ENCODE measurements at places on chromosomes 13 and 19. TPM values are rescaled to one million over a fixed set of nuclear protein-coding genes. Genes with fewer than 3 reads are reported as not detected.

RBM42 gene
- 41.0 TPM for total RNA-seq

TMEM272 gene
- not detected for total RNA-seq

URAD gene
- total RNA-seq = not detected

CPAMD8 gene
- 0.64 TPM for total RNA-seq

LGALS14 gene
- not detected for total RNA-seq

SYCN gene
- total RNA-seq = not detected

FCAR gene
- total RNA-seq = not detected

COMP gene
- under 0.01 TPM for total RNA-seq

PAN3 gene
- 19.9 TPM for total RNA-seq

ZNF85 gene
- total RNA-seq = 5.5 TPM

APC2 gene
- total RNA-seq = 0.32 TPM

RASAL3 gene
- total RNA-seq = not detected

HAUS5 gene
- 6.8 TPM for total RNA-seq

LYPD5 gene
- total RNA-seq = 0.43 TPM

PRRG2 gene
- 0.43 TPM for total RNA-seq

FBN3 gene
- total RNA-seq = not detected

GRCh38 chr19:38564981-38565690, 52.6 kb downstream of the MAP4K1 start:
- no peak for DNase-seq

- no peak for DNase-seq
These were observed 607 bp downstream of the ANGPTL8 start for GRCh38 chr19:11240008-11240444.

GRCh38 chr19:52171321-52172169, at the start of gene ZNF836:
ZNF836 (minus strand) TSS chr19:52171621; CDS start chr19:52168072, 3,549 bp downstream.
- DNase-seq = peak; percentile 70

DNA sequence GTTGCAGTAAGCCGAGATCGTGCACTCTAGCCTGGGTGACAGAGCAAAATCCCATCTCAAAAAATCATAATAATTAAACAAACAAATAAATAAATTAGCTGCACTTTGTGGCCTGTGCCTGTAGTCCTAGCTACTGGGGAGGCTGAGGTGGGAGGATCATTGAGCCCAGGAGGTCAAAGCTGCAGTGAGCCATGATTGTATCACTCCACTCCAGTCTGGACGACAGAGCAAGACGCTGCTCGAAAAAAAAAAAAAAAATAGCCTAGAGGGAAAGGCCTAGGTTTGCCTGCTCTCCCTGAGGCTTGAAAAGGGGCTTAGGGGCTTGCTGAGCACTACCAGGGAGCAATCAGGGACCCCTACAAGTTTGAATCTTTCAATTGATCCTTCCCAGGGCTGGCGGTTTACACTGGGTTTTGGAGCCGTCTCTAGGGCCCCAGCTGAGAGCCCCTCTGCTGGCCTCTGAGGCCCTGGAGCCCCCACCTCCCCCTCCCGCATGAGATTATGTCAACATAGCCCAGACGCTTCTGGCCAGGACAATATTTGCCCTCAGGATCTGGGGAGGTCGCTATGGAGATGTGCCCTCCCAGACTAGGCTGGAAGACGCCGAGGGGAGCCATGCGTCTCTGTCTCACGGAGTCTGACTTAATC, 10.4 kb upstream of the GIPR start:
- DNase-seq = no peak

DNA sequence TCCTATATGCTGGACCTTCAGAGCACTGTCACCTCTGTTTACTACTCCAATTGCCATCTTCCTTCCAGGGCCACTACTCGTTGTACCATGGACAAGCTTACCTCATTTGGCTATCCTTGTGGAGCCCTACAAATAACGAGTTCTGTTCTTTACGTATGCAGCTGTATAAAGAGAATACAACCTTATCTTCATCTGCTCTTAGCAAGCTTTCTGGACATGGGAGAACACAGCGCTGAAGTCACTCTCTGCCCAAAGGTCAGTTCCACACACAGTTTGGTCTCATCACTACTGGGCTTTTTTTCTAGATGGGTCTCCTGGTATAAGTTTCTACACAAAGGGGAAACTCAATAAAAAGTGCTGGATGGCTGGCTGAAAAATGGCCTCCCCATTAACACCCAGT, 88.9 kb downstream of the CDADC1 start:
- DNase-seq = no peak

GRCh38 chr13:75771818-75772217, 135.7 kb downstream of the LMO7 start:
- DNase-seq = peak; percentile 71

- DNase-seq = no peak
These were observed 24.1 kb downstream of the RRAS start for GRCh38 chr19:49615861-49616260.

GRCh38 chr13:59873856-59874255, 289.9 kb downstream of the DIAPH3 start:
- no peak for DNase-seq

DNA sequence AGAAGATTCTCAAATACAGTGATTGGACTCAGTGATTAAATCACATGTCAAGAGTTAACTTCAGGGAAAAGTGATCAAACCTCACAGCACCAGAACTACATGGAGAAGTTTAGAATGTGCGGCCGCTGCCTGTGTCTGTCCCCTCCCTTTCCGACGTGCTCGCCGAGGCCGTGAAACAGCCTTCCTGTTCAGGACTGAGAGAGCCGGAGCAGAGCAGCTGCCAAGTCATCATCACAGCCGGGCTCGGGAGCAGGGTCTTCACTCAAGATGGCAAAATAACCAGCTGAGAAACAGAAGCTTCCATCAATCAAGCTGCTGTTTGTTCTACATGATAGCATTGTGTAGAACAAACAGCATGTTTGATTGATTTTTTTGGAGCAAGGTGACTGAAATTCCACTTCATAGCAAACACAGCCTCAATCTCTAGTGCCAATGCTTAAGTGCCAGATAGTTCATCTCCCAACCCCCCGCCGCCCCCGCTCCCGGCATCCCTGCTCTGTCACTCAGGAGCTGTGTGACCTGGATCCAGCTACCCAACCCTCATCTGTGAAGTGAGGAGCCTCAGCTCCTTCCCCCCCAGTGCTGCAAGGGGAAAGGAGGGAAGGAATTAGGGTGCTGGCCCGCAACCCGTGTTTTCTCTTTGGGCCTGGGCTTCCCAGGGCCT, 70.6 kb downstream of the HSPH1 start:
- no peak for DNase-seq

- peak; percentile 73 for DNase-seq
These were observed 1.4 kb downstream of the USP12 start for GRCh38 chr13:27170221-27170515.

DNA sequence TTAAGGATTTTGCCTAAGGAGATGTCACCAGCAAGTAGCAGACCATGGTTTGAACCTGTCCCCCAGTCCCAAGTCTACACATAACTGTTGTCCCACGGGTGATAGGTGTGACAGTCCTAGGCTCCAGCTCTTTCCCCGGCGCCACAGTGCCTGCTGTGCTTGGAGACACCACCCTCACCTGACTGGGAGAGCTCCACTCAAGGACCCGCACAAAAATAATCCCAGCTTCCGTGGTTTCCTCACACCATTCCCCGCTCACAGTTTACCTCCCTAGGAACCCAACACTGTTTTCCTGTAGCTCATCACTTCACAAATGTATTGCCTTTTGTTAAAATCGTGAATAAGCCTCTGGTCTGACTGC, 19.8 kb upstream of the RASA3 start:
- DNase-seq = no peak

GRCh38 chr13:21676611-21677021, 5.7 kb downstream of the FGF9 start:
- no peak for DNase-seq

GRCh38 chr13:112697756-112698655, 8.2 kb downstream of the ATP11A start:
- DNase-seq = peak; percentile 47

- no peak for DNase-seq
These were observed 86.8 kb upstream of the STARD13 start for GRCh38 chr13:33372251-33372919.

- no peak for DNase-seq
These were observed 20.8 kb downstream of the DOT1L start for GRCh38 chr19:2184422-2184975.

DNA sequence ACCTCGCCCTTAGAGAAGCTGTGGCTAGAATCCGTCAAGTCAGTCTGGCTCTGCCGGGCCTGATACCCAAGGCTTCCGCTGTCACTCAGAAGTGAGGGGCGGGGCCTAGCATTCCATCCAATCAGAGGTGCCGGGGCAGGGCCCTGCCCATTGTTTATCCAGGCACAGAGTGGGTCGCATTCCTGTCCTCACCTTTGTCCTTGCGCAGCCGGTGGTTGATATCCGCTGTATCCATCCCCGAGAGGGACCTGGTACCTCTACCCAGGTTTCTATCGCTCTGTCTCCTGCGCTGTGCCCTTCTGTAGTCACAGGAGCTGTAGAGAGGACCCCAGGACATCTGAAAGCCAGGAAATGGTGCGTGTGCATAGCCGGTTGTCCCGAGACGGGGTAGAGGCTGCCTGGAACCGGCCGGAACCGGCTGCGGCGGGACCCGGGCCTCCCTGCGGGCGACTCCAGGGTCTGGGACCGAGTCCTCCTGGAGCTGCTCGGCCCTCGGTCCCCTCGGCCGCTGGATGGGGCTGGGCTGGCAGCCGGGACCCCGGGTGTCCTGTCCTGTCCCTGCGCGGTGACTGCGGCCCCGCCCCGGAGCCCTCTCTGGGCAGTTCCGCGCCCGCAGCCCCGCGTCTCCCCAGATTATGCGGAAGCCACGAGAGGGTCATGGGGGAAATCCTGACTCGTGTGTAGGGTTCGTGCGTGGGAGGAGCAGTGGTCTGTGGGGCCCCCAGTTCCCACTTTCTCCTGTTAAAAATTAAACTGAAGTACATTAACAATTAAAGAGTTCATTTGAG, at the start of gene ZNF763:
Gene ZNF763 (plus strand): TSS at position 183 of the 788 bp plus-strand sequence. CDS start 169 bp downstream, at position 352.
- DNase-seq = peak; percentile 64

- peak; percentile 26 for DNase-seq
These were observed 494 bp downstream of the NCLN start for GRCh38 chr19:3186160-3186688.

DNA sequence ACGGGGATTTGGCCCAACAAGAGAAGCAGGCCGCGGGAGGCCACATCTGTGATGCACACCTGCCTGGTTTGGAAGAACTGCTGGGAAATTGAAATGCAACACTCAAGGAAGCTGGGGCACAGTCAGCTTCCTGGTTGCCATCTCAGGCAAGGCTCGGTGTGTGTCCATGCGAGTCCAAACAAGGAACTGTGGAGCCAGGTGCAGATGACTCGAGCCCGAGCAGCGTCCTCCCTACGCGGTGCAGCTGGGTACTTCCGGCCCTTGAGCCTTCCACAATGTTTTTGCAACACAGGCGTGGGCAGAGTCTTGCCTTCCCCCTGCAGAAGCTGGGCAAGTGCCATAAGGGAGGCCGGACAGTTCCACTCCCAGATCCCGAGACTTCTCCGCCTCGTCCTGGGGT, 94.6 kb downstream of the CRYL1 start:
- no peak for DNase-seq

- no peak for DNase-seq
These were observed 17.5 kb downstream of the ELAVL3 start for GRCh38 chr19:11463391-11463790.

GRCh38 chr19:52115526-52116053, 20.0 kb upstream of the ZNF841 start:
- DNase-seq = no peak

DNA sequence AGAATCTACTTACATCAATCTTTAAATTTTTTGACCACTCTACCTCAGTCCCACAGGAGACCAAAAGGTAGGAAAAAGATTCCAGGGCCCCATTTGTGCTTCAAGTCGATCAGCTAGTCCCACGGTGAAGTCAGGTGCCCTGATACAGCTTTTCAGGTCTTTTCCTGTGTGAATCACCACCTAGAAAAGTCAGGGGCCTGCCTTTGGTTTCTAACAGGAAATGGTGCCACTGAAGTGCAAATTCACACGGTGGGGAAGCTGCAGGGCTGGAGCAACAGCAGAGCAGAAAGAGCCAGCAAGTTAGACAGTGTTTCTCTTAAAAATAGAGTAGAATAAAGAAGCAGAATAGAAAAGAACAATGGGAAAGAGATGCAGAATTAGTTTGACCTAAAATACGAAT, 107.5 kb downstream of the KLF12 start:
- DNase-seq = no peak

- no peak for DNase-seq
These were observed 28.4 kb downstream of the CRTC1 start for GRCh38 chr19:18711893-18712292.

GRCh38 chr19:3370728-3371591, 4.6 kb downstream of the NFIC start:
- DNase-seq = no peak

DNA sequence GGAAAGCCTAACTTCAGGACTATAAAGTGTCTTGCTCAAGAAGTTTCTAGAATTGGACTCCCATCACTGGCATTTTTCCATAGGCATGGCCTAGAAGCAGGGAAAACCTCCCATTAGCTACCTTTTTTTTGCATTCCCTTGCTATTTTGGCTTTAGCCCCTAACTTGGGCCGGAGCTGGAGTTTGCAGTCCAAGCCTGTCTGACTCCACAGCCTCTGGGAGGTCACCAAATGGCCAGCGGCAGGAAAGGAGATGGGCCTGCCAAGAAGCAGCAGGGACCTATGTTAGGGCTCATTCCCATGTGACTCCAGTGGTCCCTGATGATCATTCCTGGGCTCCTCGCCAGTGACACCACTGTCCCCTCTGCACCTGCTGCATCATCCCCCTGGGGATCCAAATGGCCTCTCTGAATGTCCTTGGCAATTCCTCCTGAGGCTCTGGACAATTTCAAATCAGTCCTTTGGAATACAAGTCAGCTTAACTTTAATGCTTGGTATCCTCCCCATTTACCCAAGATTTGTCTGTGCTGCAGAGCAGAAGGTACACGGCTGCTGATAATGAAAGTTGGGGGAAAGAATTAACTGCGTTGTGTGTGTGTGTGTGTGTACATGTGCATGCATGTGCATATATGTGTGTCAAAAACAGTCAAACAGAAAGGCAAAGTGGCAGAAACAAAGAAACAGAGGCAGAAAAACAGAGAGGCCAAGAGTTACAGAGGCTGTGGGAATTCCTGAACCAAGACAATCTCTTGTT, 69.8 kb upstream of the SERP2 start:
- peak; percentile 29 for DNase-seq

DNA sequence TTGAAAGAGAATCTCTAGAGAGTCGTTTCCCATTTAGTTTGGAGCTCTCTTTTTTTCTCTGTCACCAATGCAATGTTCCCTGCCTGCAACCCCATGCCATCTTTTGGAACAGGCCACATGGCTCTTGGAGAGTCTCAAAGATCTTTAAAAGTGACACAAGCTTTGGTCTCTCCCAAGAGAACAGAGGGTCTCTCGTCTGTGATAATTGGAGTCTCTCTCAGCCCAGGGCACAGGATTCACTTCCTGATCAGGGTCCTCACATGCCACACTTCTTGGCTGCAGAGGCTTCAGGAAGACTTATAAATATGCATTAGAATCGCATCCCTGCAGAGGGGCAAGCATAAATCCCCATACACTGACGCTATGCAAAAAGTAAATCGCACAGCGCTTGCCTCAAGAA, 240.5 kb downstream of the IRS2 start:
- DNase-seq = no peak

GRCh38 chr13:29396446-29396845, 199.0 kb downstream of the SLC7A1 start:
- no peak for DNase-seq

- DNase-seq = peak; percentile 83
These were observed 675 bp downstream of the PEG3 start for GRCh38 chr19:56839652-56840450.

GRCh38 chr19:47407417-47407774, 11.9 kb downstream of the MEIS3 start:
- DNase-seq = no peak

GRCh38 chr19:55559684-55560083, 14.3 kb upstream of the SBK3 start:
- DNase-seq = no peak
